Pulmonary artery endothelial cell (primary cell): ENCODE measurements at places on chromosomes 7 and 10. TPM values are rescaled to one million over a fixed set of nuclear protein-coding genes. Genes with fewer than 3 reads are reported as not detected.

DNA sequence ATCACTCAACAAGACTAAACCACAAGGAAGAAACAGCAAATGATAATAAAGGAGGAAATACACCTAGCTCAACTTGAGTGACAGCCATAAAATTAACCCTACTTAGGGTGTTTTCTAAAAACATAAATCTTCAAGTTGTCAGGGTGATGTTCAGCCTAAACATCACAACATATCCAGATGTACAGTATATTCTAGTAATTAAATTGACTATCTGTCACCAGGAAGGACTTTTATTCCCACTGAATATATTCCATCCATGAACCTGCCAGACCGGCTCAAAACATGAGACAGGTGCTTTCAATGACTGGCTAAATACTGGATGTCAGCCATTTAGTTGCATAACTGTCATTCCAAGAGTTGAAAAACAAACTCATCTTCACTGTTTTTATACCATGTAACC is 298.1 kb upstream of the NEBL start:
- DNase-seq: no peak

GRCh38 chr10:124592101-124592500 is 130.5 kb downstream of the LHPP start:
- DNase-seq: no peak

DNA sequence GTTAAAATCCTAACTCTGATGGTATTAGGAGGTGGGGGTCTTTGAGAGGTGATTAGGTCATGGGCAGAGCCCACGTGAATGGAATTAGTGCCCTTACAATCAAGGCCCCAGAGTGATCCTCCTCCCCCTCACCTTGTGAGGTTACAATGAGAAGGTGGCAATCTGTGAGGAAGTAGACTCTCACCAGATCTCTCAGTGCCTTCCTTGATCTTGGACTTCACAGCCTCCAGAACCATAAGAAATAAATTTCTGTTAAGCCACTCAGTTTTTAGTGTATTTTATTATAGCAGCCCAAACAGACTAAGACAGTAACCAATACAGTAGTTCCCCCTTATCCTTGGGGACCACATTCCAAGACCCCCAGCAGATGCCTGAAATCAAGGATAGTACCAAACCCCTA is 32.0 kb downstream of the STRA8 start:
- DNase-seq: no peak

DNA sequence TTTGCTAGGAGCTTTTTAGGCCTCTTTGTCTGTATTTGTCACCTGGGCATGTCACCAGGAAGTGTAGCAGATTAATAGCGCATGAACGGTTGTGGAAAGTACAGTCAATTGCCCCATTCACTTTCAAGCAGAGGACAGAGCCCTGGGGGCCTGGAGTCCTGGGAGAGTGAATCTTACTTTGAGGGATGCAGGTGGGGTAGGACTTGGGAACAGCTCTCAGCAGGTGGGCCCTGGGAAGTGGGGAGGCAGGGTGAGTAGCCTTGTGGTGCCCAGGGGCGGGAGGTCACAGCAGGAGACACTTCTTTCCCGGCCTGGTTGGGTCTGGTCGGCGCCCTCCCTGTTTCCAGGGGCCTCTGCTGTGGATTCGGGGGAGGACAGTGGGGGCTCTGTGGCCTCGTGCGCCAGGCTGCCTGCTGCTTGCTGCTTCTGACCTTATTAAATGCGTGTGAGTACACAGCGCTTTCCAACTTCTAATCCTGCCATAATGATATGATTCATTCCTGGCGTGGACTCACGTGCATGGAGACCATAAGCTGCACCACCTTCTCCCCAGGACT is 51.6 kb upstream of the AQP1 start:
- DNase-seq: no peak

DNA sequence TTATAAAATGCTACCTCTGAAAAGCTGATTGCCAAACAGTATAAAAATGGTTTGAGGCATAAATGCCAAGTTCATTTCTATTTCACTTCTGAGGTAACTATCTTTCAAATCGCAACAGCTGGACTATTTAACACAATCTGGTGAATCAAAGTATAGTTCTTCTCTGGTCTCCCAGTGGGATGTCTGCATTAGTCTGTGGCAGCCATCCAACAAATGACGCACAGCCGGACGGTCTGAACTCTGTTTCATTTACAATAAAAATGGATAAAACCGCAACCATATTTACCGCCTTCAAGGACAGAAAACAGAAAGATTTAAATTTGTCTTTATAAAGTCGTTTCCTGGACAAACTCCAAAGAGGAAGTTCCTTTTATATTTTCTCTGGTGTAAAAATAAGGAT is 41.9 kb downstream of the ENO4 start:
- peak; percentile 33 for DNase-seq

- DNase-seq: peak; percentile 11
Observed at GRCh38 chr7:18020138-18020715, 7.4 kb downstream of the PRPS1L1 start.

DNA sequence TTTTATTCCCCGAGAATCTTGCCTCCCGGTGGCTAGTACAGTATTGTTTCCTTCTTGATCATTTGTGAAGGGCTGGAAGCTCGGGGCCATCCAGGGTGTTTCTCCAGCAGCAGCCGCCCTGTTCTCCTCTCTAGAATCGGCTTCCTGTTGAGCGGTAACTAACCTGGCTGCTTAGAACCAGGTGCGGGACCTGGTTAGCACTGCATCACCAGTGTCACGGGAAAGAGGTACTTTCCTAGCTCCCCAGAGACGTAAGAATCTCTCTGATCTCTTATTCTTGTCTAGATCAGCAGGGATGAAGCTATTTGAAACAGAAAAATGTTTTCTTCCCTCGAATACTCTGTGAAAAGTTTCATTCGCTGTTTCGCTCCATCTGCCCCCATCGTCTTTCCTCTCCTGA is 239.2 kb downstream of the CELF2 start:
- DNase-seq: no peak

- no peak for DNase-seq
Observed at GRCh38 chr10:3099291-3100092, 32.1 kb downstream of the PFKP start.

GRCh38 chr7:147251751-147252325 is 1135.2 kb downstream of the CNTNAP2 start:
- no peak for DNase-seq

DNA sequence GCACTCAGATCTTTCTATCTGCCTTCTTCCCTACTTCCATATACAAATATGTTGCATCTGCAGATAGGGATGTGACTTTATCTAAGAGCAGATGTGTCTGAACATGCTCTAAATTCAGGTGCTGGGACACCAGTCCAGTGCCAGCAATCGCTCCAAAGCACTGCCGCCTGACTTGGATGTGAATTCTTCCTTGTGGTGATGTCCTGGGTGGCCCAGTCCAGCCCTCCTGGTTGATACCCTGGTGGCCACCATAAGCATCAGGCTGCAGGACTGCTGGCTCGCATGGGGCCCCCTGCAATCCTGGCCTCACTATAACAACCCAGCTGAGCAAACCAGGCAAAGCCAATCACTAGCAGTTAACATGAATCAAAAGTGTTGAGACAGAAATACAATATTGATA is 149.2 kb upstream of the PDE1C start:
- DNase-seq: no peak

DNA sequence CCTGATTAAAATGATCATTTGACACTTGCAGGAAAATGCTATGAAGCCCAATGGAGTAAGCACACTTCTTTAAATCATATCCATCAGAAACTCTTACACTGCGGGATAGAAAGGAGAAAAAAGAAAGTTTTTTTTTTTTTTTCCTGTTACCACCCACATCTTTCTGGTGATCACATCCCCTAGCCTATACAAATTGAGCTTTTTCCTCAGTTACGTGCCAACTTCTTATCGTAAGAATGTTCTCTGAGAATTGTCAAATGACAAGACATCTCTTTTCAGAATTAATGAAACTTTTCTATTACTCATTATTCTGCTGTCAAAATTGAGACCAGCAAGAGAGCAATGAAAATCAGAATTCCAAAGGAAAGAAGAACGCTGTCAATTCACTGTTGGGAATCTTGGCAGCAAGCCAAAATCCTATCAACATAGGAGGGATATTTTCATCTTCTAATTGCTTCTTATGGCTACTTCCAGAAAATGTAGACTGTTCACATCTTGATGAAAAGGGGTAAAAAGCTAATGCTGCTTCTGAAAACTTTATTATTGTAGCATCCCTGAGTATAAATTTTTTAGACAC is 179.5 kb downstream of the ADAM12 start:
- DNase-seq: no peak

GRCh38 chr7:71243736-71244410 is 111.9 kb downstream of the GALNT17 start:
- no peak for DNase-seq

DNA sequence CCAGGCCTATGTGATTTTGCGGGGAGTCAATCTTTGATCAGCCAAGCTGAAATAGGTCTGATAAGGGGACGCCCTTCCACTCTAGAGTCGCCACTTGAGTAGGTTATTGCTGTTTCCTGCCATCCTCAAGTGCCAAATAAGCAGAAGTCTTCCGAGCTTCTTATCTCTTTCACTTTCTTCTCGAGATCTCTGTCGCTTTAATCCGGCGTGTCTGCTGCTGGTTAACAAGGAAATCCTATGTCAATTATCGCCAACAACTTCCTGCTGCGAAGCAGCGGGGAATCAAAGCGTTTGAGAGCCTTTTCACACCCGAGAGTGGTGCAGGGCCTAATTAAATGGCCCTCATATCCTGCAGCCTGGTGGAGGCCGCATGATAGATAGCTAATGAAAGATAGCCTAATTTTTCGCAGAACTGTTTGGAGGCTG is 215.9 kb downstream of the RAB11FIP2 start:
- no peak for DNase-seq

DNA sequence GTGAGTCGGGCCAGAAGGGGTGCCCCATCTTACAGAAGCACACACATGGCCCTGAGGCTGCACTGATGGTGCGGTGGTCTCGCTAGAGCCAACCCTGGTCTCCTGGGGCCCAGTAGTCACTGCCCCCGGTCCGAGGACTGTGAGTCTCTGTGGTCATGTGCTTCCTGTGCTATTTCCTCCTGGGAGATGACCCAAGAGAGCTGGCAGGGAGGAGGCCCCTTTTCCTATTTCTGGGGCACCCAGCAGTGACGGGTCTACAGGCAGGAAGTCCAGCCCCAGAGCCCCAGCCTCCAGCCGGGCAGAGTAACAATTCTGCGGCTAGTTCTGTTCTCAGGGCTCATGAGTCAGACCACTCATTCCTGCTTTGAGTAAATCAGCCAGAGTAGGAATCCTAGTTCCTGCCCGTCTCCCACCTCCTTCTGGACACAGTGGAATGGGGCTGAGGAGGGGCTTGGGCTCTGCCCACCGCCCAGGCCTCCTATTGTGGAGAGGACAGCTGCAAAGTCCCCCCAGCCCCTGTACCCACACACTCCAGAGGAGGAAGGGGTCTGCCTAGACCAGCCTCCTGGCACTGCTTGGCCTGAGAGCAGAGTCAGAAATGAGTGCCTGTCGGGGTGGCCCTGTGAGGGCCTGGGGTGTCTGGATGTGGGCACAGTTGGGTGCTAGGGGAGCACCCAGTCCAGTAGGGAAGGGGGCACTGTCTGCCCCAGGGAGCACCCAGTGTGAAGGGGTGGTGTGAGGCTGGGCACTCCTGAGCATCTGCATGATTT is 80.5 kb upstream of the PPIF start:
- peak; percentile 75 for DNase-seq

DNA sequence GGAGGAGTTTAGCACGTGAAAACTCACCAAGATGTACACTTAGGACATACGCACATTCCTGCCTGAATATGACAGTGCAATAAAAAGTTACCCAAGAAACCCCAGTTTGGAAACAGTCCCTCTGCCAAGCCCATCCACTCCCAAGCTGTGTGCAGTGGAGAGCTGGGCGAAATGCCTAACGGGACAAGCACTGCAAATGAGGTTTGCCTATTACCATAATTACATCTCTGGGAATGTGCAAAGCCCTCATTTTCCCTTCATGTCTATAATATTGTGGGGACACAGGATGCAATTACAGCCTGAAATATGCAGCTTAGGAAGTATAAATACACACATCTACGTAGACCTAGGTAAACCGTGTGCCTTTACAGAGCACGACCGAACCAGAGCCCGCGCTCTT is 117.5 kb downstream of the PLXNA4 start:
- no peak for DNase-seq

DNA sequence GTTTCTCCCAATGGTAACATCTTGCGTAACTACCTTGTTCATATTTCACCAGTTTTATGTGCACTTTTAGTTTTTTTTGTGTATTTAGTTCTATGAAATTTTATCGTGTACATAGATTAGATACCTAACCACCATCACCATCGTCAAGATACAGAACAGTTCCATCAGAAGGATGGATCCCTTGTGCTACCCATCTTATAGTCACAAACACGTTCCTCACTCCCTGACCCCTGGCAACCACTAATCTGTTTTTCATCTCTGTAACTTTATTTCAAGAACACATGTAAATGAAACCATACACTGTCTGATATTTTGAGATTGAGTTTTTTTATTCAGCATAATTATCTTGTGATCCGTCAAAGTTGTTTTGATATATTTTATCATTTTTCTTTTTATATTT is 29.9 kb downstream of the FANK1 start:
- DNase-seq: no peak

DNA sequence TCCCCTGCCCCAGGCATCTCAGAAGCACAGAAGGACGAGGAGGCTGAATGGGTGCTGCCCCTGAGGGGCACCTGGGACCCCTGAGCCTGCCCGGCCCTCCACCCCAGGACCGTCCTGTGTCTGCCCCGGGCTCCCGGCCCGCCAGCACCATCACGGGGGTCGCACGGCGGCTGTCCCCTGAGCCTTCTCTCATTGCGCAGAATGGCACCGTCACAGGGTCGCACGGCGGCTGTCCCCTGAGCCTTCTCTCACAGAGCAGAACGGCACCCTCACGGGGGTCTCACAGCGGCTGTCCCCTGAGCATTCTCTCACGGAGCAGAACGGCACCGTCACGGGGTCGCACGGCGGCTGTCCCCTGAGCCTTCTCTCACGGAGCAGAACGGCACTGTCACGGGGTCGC is 31.5 kb downstream of the FAM20C start:
- no peak for DNase-seq

Gene GNAT3
- not detected in 2 replicates for total RNA-seq

Gene WEE2
- not detected in 2 replicates for total RNA-seq

Gene MYL10
- not detected in 2 replicates for total RNA-seq

Gene ZP3
- 1.3 TPM in 2 replicates for total RNA-seq

Gene SUN3
- not detected in 2 replicates for total RNA-seq

Gene GARIN1A
- 0.13 and 0.18 TPM in 2 replicates for total RNA-seq

Gene MYOZ1
- not detected in 2 replicates for total RNA-seq
